NCI-H1694 (cell line): ENCODE measurements at places on chromosomes 7 and 10.

DNA sequence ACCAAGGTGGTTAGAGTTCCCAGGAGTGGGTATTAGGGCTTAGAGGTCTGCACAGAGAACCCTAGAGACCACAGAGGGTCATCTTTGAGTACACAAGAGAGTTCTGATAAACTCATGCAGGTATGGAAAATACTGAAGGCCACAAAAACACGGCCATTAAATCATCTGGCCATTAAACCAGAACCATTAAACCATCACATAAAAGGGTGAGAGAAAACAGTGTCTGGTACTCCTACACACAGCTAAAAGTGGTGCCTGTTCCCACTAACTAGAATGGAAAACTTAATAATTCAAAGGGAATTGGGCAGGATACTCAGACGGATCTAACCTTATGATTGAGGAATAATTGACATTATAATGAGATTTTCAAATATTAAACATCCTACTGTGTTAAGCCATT is 679.4 kb downstream of the TNS3 start:
- DNase-seq: no peak

DNA sequence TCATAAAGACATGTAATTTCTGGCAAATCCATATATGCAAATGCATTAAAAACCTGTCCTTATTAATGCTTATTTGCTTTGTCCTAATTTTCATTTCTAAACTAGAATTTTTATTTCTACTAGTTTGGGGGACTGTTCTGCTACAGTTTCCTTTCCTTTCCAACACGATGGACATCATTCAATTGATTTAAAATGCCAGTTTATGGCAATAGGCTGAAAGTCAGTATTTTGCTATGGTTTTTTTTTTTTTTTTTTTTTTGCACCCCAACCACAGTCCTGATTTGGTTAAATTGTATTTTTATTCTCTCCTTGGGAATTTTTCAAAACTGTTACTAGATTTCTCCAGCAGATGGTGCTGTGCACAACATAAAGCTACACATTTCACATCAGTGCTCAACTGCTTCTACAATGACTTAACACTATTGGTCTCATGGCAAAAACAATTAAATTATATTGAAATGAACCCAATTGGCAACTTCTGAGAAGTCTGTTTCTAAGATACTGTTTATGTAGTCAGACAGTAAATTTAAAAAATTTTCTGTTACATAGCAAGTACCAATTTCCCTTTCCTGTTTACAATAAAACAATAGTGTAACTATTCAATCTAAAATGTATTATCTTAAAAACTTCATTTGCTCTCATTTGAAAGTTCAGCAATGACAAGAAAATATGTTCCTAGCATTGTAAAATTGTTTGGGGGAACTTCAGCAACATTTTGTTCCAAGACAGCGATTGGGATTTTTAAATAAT is 193.8 kb upstream of the CCDC6 start:
- peak; percentile 59 for DNase-seq

DNA sequence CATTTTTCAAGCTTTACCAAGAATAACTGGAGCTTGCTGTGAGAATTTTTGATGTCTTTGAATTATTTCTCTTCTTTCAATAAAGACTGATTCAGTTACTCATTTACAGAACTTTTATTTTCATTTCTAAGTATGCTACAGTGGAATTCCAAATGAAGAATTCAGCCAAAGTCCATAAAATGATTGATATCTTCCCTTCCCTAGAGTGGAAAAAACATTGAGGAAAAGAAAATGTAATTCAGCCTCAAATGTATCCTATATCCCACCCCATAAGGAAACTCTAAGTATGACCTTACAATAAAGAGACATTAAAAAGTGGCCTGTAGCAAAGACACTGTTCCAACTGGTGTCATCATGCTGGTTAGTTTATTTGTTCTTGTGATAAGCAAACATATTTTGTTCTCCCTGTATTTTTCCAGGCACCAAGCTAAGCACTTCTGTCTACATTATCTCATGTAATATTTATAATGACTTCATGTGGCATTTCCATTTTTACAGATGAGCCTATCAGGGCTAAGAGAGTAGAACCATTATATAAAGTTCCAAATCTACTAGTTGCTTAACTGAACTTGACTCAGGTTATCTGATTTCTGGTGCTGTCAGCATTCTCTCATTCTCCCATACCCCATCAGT is 450.4 kb downstream of the NEBL start:
- no peak for DNase-seq

DNA sequence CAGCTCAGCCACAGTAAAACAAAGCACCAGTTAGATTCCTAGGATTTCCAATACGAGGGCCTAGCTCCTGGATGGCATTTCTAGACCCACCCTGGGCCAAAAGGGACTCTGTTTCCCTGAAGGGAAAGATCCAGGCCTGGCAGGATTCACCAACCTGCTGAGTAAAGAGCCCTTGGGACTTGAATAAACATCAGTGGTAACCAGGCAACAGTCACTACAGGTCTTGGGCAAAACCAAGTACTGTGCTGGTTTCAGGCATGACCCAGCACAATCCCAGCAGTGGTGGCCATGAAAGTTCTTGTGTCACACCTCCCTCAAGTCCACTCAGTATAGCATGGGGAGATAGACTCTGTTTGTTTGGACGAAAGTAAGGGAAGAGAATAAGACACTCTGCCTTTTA is 31.0 kb upstream of the STARD3NL start:
- no peak for DNase-seq

DNA sequence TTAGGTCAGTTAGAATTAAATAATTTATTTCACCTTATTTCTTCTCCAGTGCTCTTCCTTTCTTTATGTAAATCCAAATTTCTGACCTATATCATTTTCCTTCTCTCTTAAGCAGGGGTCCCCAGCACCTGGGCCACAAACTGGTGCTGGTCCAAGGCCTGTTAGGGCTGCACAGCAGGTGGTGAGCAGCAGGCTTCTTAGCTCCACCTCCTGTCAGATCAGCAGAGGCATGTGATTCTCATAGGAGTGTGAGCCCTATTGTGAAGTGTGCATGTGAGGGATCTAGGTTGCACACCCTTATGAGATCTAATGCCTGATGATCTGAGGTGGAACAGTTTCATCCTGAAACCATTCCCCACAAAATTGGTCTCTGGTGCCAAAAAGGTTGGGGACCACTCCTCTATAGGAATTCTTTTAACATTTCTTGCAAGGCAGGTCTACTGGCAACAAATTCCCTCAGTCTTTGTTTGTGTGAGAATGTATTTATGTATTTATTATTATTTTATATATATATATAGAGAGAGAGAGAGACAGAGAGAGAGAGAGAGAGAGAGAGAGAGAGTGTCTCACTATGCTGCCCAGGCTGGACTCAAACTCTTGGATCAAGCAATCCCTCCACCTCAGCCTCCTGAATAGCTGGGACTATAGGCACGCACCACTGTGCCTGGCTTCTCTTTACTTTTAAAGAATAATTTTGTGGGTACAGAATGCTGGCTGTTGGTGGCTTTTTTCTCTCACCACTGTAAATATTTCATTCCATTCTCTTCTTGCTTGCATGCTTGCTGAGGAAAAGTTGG is 4.3 kb upstream of the ABCC2 start:
- DNase-seq: no peak

DNA sequence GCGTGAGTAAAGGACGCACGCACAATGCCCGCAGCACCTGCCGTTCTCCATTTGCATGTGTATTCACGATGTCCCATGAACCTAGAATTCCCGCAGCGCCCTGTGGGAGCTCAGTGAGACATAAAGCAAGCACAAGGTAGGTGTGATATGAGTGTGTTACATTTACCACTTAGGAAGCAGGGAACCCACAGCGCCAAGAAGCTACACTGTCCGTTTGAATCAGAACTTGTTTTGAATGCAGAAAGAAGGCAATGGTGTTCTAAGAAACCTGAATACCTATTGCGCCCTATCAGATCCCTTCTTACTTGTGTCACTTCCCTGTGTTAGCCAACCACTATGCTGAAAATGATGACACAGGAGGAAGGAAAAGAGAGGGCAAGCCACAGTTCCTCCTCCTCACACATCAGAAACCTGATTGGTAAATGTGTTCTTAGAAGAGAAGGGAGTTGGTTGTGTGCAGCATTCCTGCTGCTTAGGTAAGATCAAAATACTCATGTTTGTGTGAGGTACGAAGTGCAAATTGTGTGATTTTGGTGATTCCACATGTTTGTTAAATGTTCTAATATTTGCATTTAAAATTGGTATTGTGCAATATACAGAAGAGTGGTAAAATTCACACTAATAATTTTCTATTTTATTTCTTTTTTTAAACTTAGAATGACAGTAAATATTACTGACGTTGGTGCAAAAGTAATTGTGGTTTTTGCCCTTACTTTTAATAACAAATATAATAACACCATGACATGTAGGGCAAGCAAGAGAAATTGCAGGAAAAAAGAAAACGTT is 185.4 kb downstream of the SEC23IP start:
- DNase-seq: no peak
